HS-27A (cell line): ENCODE measurements at places on chromosomes 5 and 9.

DNA sequence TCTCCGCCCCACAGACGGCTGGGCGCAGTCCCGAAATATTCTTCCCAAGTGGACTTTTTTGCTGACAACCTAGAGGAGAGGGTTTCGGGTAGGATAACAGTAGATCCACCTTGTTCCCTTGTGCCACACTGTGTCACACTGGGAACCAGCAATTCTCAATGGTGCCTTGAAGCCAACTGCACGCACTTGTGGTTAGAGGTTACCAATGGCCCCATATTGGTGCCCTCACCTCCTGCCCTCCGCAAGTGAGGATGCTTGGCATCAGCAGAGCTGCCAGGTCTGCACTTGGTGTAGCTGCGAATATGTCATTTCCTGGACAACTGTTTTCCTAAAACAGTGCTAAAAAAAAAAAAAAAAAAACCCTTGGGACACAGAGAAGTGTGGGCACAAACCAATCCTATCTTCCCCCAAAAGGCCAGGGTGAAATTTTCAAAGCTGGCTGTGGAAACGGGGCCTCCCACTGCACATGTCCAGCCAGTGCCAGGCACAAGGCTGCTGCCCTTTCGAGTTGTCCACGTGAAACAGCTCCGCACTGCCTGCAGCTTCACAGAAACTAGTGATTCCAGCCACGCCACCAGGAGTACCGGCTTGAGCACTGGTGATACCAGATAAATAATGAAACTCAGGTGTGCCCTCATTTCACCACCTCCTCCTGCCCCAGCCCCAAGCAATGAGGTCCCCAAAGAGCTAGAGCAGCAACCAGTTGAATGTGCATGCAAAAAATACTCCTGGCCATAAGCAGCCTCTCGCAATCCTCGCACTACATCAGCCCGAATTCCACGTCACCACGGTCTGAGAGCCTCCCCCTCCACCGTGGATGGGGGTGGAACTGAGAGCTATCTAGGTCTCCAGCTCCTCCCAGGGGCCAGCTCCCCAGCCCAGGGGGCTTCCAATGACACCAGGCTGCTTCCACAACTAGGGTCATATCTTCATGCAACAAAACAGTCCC lies 51.2 kb downstream of the USP20 start:
- no peak for DNase-seq

DNA sequence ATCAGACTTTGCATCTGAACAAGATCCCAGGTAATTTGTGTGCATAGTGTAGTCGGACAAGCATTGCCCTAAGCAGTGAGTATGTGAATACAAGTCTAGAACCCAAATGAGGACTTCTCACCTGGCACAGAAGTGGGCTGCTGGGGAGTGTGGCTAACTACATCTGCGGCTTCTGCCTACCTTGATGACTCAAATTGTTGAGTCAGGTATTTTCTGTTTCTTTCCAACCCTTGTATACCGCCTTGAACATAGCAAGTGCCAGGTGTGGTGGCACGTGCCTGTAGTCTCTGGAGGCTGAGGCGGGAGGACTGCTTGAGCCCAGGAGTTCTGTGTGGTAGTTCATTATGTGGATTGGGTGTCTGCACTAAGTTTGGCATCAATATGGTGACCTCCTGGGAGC lies 7.9 kb upstream of the JADE2 start:
- DNase-seq, result no peak

DNA sequence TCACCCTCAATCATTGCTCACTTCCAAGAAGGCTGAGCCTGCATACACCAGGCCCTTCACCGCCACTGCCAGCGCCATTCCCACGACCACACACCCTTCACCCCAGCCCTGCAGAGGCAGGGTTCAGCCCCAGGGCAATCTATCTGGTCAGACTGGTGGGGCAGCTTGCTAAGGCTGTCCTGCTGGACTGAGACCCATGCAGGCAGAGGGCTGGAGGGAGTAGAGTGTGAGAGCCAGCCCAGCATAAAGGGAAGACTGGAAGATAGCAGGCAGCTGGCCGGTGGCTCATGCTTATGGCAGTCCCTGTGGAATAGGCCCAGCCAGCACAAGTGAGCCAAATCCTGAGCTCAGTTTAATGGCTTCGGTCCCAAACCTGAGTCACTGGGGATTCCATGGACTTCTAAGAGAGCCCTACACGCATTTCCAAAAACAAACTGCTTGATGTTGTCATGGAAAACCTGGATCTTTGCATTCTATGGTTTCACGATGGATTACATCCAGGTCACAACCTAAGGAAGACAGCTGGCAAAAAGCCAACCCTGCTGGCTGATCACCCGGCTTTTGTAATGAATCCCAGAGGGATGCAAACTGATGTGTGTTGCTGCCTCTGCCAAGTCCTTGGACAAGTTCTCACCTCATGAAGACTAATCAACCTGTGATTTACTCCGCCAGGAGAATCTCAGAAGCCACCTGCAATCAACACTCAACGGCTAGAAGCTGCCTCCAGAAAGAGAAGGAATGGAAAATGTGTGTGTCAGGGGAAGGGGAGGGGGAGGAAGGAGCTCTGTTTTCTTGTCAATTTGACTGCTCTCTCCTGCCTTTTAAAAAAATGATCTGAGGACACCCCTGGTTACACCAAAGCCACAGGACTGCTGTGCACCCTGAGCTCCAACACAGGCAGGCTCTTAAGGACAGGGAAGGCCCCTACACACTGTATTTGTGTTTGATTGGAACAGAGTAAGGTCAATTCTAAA lies 143.6 kb downstream of the LHFPL2 start:
- DNase-seq, result peak; percentile 86

- no peak for DNase-seq
Observed at GRCh38 chr5:50435168-50435567, 5.9 kb downstream of the EMB start.

DNA sequence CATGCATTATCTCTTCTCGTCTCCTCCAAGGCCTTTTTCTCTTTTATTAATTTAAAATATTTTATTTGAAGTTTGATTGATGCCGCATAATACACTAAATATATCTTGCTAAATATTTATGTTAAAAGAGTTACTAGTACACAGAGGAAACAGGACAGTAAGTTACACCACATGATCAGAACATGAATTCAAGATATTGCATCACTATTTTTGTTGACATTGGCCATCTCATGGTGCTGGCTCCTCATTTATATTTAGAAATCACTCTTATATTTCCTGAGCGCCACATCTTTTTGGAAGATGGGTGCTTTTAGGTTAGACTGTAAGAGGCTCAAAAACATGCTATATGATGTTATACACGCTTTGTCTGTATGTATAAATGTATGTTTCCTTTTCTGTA lies 23.0 kb downstream of the SPEF2 start:
- DNase-seq, result no peak

DNA sequence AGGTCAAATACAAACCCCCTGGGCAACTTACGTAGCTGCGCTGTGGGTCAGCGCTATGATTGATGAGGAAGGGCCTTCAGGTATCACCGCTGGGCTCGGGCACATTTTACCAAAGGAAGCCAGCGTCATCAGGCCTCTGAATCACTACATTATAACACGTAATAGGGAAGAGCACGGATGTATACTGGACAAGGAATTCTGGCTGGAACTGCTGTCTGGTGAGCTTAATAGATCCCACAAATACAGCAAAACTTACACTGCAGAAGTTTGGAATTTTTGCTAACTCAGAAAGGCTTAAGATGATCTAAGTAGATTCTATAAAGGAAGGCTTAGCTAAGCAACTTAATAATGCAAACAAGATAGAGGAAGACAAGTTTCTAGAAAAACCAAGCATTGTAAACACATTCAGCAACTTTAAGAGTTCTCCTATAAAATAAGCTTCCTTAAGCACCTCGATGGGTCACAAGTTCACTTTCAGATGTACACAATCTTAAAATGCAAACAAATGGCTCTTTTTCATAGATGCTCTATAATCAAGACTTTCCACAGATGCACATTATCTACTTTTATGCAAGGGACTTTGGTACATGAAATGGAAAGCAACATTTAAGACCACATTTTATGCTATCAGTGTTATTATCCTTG lies 360.1 kb upstream of the PANK3 start:
- no peak for DNase-seq

- DNase-seq, result no peak
Observed at GRCh38 chr5:67876371-67876770, 339.2 kb upstream of the PIK3R1 start.

- DNase-seq, result no peak
Observed at GRCh38 chr9:8825585-8826147, 1026.1 kb upstream of the DMAC1 start.

DNA sequence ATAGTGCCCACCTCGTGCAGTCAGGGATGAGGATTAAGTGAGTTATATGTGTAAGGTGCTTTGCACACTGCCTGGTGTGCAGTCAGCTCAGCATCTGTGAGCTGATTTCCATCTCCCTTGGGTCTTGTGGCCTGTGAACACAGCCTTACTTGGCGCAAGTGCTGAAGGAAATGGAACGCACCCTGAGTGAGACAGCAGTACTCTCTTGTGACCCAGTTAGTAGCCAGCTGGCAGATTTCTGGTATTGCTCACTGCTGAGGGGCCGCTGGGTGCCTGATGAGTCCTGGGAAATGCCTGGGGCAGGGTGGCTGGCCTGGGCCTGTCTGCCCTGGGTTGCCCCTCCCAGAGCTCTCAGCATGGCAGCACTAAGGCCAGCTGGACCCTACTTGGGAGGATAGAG lies 90.9 kb upstream of the BOD1 start:
- DNase-seq, result no peak

DNA sequence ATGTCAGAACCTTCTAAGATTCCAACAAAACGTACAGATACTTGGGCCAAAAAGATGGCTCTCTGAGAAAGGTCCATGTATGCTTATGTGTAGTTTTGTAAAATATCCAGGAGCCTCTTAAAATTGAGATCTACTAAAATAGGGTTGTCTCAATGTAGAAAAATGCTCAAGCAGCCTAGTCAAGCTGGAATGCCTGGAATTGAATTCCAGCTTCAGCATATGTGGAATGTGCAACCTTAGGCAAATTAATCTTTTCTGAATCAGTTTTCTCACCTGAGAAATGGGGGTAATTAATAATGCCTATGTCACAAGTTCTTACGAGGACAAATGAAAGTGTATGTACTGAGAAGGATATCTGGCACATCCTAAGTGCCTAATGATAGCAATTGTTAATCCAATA lies 662.4 kb downstream of the DTWD2 start:
- DNase-seq, result no peak

DNA sequence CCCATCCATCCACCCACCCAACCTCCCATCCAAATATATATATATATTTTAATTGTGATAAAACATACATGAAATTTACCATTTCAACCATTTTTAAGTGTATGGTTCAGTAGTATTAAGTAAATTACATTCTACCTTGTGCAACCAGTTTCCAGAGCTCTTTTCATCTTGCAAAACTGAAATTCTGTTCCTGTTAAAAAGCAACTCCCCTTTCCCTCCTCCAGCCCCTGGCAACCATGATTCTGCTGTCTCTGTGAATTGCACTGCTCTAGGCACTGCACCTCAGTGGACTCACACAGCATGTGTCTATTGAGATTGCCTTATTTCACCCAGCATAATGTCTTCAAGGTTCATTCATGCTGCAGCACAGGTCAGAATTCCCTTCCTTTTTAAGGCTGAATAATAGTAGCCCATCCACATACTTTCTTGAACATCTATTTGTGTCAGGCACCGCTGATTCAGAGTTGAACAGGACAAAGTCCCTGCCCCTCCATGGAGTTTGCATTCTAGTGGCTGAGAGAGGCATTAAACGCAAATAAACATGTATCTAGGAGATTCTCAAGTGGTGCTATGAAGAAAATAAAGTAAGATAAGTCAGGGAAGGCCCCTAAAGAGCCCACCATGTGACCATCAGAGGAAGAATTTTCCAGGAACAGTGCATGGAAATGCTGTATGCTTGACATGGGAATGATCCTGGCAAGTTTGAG lies 24.0 kb downstream of the CSF1R start:
- no peak for DNase-seq

DNA sequence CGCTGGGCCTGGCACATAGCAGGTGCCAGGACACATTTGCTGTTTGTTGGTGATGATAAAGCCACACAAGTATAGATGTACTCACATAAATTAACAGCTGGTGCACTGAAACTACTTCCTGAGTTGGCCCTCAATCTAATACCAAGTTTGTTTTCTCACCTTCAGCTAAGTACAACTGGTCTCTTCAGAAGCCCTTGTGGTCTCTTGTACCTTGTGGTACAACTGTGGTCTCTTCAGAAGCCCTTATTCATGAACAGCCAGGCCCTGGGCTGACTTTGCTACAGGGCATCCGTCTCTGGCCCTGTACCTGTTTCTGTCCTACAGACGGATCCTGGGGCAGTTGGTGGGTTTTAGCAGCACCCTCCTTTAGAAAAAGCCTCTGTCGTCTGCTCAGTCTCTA lies 81.5 kb downstream of the DAB2IP start:
- no peak for DNase-seq

GRCh38 chr5:62732677-62733121 lies 154.1 kb downstream of the LRRC70 start:
- DNase-seq, result no peak

DNA sequence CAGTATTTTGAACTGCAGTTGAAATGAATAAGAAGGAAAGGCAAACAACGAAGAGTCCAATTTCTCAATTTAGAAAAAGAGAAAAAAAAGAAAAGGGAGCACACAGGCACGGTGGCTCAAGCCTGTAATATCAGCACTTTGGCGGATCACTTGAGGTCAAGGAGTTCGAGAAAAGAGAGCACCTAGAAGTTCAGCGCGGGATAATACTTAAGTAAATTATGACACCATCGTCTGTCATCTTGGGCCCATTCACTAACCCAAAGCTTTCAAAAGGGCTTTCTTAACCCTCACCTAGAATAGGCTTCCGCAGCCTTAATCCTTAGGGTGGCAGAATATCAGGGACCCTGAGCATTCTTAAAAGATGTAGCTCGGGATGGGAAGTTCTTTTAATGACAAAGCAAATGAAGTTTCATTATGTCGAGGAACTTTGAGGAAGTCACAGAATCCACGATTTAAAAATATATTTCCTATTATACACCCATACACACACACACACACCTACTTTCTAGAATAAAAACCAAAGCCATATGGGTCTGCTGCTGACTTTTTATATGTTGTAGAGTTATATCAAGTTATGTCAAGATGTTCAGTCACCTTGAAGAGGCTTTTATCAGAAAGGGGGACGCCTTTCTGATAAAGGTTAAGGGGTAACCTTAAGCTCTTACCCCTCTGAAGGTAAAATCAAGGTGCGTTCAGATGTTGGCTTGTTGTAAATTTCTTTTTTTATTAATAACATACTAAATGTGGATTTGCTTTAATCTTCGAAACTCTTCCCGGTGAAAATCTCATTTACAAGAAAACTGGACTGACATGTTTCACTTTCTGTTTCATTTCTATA lies 602 bp upstream of the CD274 start:
- DNase-seq, result no peak

GRCh38 chr9:93020151-93020550 lies 38.4 kb upstream of the SUSD3 start:
- no peak for DNase-seq

DNA sequence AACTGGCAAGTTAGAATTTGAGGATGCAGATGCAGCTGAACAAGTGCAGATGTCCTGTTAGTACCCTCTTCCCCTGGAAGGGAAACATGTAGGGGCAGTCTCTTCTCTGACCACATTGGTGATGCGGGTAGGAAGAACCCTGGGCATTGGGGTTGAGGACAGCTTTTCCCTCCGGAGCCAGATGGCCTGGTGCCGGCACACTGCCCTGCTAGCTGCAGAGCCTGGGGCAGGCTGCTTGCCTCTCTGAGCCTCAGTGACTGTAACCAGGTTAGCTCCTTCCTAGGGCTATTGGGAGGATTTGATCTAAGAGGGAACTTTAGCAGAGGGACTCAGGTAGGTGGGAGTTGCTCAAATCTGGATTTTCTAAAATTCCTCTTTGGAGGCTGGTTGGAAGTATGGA lies 148.4 kb downstream of the HSPA4 start:
- DNase-seq, result no peak
